ENCODE measurements at places on chromosomes 6 and 20. TPM values are rescaled to one million over a fixed set of nuclear protein-coding genes. Genes with fewer than 3 reads are reported as not detected.

DNA sequence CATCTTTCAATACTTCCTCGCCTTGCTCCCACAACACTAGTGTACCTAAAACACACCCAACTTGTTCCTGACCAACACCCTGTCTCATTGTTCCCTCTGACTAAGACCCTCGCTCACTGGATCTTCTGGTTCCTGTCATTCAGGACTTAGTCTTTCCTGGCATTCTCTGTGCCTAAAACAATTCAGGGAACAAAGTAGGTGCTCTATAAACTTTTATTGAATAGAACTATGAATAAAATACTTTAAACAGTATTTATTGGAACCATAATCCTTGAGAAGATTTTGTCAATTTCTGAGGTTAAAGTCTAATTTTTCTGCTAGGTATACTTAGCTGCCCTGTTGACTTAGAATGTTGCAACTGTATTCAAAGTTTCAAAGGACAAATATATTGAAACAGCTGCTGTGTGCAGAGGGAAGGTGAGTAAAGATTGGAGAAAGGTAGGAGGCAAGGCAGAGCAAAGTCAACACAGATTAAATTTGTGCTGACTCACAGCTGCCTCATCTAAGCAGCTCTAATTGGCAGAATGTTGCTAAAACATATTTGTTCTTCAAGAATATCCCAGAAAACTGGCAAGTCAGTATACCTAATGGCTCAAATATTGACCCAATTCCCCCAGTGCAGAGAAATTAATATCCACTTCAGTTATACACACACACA, 37.6 kb downstream of the GSTA2 start:
- no peak for DNase-seq

DNA sequence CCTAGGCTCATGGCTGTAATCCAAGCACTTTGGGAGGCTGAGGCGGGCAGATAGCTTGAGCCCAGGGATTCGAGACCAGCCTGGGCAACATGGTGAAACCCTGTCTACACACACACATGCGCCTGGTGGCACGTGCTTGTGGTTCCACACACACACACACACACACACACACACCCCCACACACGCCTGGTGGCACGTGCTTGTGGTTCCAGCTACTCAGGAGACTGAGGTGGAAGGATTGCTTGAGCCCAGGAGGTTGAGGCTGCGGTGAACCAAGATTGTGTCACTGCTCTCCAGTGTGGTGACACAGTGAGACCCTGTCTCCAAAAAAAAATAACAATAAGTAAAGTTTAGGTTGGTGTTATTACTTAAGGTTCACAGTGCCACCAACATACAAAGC, 165.8 kb downstream of the ZFAND3 start:
- no peak for DNase-seq

DNA sequence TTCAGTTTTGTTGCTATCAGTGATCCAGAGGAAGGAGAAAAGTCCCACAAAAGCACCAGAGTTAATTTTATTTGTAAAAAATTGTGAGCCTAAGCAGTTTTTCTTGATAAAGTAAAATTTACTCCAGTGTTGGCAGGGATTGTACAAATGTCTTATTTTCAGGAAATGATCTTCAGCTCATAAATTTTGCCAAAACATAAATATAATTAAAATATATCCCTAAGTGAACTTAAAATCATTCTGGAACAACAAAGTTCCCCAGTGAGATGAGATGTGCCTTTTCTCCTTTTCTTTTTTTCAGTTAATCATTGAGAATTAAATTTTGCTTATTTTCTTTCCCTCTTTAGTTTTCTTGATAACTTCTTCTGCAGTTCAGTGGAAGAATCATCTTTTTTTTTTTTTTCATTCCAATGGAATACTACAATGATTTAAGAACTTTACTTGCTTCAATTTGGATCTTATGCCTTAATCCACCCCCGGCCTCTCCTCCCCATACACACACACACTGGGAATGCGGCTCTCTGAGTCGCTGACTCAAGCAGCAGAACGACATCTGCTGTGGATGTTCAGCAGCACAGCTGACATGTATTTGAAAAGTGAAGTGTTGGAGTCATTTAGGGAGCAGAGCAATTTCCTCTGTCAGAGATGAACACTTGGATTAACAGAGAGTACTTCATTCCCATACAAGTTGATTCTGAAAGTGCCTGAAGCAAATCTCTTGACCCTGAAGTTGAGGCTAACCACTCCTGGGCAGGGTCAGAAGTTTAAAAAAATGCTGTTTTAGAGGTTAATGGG, 27.7 kb upstream of the LAMA4 start:
- DNase-seq, result no peak

DNA sequence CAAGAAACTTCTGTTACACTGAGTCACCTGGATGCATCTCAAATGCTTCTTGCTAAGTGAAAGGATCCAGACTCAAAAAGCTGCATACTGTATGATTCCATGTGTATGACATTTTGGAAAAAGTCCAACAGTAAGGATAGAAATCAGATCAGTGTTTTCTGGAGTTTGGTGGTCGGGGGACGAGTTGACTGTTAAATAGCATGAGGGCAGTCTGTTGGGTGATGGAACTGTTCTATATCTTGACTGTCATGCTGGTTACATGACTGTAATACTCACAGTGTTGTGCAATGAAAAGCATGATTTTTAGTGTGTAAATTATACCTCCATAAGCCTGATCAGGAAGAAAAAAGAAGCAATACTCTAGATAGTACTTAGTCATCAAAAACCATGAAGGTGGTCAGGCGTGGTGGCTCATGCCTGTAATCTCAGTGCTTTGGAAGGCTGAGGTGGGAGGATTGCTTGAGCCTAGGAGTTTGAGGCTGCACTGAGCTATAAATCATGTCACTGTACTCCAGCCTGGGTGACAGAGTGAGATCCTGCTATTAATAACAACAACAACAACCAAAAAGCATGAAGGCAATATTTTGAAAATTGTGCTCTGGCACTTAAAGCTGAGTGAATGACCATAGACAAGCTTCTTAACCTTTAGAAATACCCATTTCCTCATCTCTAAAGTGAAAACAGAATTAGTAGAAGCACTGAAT, 30.5 kb upstream of the SASH1 start:
- no peak for DNase-seq

DNA sequence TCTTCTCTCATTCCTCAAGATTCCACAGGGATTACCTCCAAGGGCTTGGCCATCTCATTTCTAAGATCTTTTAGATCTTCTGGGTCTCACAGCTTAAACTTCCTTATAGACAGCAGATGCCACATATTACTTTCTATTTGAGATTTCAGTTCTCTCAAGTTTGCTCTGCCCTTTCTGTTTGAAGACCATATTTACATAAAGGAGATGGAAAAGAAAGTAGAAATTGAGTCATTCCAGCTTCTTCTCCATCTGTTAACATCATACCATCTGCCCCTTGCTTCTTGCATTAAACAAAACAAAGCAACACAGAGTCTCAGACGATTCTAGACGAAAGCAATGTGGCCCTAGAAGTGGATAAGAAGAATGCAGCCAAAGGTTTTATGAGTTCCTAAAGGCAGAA, 203.4 kb downstream of the TTLL2 start:
- DNase-seq, result no peak

- no peak for DNase-seq
These were observed 117.8 kb downstream of the SLC23A2 start for GRCh38 chr20:4883546-4883945.

- no peak for DNase-seq
These were observed 99.4 kb upstream of the ADTRP start for GRCh38 chr6:11878029-11878428.

DNA sequence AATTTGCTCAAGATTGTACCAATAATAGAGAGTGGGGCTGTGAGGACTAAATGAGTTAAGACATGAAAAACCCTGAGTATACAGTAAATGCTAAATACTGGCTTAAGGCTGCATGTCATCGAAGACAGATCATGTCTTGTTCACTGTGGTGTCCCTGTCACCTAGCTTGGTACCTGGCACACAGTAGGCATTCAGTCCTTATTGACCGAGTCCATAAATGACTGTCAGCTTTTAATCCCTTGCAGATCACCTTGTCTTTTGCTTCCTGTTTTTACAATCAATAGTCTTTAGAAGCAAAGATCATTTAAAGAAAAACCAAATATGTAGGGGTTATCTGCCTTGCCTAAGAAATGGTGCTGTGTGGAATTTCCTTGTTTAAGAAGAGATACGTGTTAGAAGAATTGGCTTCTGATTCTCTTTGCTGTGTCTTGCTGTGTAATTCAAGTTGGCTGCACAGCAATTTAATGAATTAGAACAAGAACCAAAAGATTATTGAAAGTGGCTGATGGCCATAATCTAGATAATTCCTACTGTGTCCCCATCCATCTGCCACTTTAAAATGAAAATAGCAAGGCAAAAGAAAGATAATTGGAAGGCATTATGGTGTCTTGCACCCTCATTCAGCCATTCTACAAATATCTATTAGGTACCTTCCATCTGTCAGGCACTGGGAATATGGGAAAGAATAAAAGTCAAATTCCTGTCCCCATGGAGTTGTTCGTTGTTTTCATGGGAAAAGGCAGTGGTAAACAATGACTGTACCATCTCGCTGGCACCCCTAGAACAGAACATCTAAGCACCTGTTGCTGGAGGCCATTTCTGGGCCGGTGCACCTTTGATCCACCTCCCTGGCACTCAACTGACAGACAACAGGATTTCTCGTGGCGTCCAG, 12.4 kb upstream of the MAPK13 start:
- DNase-seq, result no peak

- no peak for DNase-seq
These were observed 12.8 kb upstream of the IRAK1BP1 start for GRCh38 chr6:78854546-78854945.

DNA sequence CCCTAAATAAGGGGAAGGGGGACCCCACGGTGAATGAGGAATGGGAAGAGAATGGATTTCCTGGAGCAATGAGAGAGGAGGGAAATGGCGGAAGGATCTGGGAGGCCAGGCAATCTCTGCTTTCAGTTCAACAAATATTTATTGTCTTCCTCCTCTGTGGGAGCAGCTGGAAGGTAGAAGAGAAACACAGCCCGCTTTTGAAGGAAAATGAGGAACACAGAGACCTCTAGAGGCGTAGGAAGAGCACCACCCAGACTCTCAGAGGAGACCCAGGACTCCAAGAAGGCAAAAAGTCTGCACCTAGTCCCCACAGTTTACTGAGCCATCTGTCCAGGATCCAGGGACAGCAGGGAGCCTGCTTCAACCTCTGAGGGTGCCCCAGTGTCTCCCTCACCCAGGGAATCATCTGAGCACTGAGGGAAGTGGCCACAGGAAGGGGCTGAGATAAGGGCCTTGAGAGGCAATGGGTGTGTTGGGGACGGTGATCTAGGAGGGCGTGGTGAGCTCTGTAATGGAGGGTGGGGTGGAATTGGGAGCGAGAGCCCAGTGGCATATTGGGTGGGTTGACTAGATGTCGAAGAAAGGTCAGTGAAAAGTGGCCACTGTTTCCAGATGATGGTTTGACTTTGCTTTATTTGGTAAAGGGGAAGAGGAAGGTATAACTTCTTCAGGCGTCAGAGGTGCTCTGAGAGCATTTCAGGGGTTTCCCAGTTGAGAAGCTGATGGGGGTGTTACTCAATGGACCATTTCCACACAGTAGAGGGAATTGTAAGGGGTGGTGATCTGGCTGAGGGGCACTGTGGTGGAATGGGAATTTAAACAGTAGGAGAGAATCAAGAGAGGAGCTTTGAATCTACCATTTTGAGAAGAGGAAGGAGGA, 610 bp downstream of the PSORS1C1 start:
- DNase-seq, result no peak

- no peak for DNase-seq
These were observed 97.5 kb downstream of the GMDS start for GRCh38 chr6:2147766-2148448.

- DNase-seq, result no peak
These were observed 117.7 kb upstream of the GGTLC1 start for GRCh38 chr20:24106150-24106800.

DNA sequence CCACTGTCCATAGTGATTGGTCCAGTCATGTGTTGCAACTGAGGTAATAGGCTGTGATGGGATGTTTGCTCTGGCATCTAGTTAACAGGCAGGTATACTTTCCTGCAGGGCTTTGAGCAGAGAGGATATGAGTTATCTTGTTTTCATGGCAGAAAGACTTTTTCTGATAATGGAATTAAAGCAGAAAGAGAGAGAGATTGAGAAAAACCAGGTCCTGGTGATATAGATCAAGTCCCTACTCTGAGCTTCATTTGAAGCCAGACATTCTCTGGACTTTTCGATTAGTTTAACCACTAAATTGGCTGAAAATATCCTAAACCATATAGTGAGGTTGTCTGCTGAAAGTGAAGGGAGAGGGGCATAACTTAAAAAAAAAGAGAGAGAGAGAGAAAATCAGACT, 233.8 kb upstream of the TBX18 start:
- no peak for DNase-seq

- no peak for DNase-seq
These were observed 524 bp downstream of the C20orf203 start for GRCh38 chr20:32672982-32673851.

- no peak for DNase-seq
These were observed 714.5 kb upstream of the EYS start for GRCh38 chr6:66421570-66421969.

DNA sequence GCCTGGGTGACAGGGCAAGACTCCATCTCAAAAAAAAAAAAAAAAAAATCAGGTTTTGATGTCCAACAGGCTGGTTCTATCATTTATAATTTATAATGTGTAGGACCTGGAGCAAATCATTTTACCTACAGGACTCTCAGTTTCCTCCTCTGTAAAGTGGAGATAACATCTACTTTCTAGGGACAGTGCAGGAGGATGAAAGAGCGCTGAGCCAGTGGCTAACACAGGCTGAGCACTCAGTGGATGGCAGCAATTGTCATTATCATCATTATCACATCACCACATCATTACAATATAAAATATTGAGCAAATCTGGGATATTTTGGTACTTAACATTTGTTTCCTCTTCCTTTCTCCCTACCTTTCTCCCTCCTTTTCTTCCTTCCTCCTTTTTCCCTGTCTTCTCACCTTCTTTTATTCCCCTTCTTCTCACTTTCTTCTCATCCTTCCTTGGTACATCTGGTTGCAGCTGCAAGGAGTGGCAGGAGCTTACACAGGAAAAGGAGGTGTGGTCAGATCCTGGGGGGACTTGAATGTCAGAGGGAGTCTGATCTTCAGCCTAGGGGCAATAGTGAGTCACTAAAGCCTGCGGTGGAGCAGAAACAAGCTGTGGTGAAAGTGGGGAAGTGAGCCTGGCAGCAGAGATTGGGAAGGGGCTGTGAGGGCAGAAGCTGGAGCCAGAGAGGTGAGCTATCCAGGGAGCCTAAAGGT, 24.6 kb upstream of the CTNNBL1 start:
- DNase-seq, result no peak

- DNase-seq, result no peak
These were observed 35.0 kb upstream of the SGK1 start for GRCh38 chr6:134352786-134353480.

The NHSL1 gene
- 19.0 TPM for total RNA-seq

The ADRM1 gene
- 83.9 TPM for total RNA-seq

The HLA-C gene
- 450 TPM for total RNA-seq

The TP53TG5 gene
- total RNA-seq, result not detected

The SYCP2L gene
- 4.3 TPM for total RNA-seq

The CRISP3 gene
- total RNA-seq, result not detected
